ENCODE measurements at places on chromosomes 6 and 20.

GRCh38 chr6:47743744-47744143 lies 38.1 kb upstream of the OPN5 start:
- no peak for DNase-seq

DNA sequence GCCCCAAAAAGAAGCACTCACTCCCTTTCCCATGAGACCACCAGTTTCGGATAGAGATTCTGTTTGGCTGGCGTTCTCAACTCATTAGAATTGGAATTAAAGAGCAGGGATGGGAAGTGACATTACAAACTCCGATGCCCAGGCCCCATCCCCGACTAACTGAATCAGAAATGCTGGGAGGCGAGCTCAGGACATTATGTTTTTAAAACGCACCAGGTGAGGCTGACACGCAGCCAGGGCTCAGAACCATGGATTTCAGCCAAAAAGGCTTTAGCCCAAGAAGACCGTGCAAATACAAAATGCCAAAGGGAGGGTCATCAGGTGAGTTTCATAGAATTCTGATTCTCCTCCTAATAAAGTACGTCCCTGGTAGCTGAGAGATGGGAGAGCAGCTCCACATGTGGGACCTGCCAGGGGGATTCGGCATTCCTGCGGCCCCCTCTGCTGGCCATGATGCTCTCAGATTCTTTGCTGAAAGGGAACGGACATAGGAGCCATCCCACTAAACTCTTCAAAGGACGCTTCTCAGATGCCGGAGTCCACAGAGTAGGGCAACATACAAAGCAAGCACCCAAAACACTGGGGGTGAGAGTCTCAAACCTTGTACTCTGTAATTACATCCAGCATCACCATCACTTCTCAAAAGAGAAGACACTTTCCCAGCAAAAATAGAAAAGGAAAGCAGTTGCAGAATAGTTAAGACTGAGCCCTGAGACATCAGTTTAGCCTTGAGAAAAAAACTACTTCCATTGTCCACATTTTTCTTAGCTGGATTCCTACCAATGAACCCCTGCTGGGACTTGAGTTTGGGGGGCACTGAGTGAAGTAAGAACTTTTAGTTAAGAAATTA lies 205.2 kb downstream of the BMP7 start:
- no peak for DNase-seq

DNA sequence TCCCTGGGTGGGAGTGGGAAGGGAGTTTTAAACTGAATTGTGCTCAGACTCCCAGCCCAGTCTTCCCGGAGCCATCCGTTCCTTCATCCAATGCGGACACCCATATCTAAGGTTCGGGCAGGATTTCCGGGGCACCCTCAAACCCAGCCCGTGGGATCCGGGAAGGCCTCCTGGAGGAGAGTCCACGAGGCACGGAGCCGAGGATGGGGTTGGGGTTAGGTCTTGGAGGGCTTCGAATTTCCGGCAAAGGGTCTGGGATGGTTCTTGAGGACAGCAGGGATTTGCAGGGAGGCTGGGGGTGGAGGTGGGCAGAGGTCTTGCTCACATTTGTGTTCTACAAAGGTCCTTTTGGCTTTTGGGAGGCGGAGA lies 49.5 kb upstream of the SLC32A1 start:
- DNase-seq: no peak

DNA sequence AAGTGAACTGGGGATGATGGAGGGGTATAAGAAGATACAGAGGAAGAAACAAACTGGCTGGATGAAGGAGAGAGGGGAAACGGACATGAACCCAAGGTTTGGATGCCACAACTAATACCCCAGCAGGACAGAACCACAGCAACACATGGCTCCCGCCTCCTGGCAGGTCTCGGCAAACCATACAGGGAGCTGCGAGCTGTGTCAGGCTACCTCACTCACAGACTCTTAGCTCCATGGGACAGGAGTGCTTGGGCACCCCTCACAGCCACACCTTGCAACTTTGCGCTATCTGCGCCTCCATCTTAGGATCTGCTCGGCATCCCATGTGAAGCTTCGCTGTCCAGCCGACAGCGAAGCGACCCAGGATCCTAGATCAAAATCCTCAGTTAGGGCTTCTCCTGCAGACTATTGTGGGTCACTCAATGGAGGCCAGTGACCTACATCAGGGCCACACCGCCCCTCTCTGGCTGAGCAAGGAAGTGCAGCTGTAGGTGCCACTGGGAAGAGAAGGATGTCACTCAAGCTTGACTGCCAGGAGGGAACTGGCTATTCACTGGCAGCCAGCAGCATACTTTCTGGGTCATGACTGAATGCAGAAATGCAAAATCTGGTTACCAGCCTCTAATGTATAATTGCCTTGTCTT lies 174.4 kb upstream of the RIN2 start:
- DNase-seq: peak; percentile 18

DNA sequence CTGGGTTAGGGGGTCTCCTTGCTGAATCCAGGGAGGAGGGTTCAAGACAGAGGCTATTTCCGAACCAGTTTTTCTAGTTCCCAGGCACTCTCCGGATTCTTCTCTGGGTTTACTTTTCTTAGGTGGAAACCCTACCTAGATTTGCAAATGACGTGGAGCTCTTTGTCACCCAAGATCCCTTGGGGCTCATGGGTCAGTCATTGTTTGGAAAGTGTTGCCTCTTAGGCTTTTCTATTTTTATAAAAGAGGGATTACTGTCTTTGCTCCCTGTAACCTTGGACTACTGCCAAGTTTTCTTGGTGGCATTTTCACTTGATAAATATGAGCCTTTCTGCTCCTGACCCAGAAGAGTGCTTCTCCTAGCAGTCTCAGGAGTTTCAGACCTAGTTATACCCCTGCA lies 33.6 kb downstream of the FAM209B start:
- no peak for DNase-seq

GRCh38 chr6:71675386-71675785 lies 211.0 kb upstream of the RIMS1 start:
- no peak for DNase-seq

DNA sequence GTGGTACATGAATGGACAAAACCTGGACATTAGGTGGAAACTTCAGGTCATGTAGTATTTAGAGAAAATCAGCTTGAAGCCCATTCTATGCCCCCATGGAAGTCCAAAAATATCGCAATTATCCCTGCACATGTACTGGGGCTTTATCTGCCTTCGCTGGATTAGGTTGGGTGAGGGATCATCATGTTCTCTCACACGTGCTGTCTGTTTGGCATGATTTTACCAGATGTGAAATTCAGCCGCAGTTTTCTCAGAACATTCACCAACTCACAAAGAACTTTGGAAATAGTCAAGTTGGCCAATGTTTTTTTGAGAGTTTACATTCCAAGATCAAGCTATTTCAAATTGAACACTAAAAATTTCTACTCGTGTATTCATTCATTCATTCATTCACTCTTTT lies 459.8 kb upstream of the CITED2 start:
- DNase-seq: no peak

DNA sequence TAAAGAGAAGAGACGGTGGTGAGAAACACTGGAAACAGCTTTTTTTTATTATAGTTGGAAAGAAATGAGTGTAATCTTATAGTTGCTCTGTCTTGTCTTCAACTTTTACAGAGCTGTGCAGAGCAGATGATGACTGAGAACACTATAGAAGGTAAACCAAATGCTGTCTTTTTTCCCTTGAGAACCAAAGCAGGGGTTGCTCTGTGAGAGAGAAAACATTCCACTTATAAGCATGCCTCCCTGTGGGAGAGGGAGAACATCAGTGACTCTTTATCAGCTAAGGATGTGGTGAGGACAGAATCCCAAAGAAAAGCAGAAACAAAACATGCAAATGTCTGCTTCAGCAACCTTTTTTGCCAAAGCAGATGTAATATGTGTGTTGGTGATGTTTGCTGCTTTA lies 179.3 kb upstream of the HDDC2 start:
- no peak for DNase-seq

- no peak for DNase-seq
Measured at GRCh38 chr20:17909869-17910321, 58.7 kb downstream of the SNX5 start.

DNA sequence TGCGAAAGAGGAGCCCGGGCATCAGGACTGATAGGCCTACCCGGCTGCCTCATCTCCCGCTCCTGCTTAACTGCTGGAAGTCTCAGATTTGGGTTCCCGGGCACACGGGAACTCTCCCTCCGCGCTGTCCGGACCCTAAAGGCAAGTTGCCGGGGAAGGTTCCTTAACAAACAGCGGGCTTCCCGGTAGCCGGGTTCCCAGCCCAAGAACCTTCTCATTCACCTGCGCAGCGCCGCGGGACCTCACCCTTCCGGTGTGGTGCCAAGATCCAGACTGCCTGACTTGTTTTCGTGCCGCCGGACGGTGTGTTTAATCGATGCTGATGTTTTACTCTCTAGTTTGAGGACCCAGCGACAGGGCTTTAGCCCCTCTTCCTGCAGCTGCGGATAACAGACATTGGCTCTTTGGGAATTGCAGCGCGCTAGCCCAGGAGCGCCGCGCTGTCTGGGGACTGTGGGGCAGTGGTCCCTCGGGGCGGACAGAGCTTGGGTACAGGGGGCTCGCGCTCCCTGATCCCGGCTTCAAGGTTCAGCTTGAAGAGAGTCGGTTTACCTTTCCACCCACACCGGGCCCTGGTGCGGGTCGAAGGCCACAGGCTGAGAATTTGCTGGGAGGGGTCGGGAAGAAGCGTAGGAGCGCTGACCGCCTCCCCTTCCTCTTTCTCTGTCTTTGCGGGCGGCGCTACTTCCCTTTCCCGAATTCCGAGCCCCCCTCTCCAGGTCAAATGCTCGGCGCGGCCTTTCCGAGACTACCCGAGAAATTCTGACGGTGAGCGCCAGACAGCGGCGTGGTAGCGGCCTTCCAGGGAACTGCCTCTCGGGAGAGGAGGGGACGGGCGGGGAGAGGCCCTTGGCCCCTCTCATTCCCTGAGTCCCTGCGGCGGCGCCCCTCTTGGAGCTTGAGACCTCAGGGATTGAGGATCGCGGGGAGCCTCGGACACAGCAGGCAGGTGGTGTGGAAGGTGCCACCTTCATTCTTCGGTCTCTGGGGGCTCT lies 17.2 kb downstream of the ABT1 start:
- DNase-seq: no peak

DNA sequence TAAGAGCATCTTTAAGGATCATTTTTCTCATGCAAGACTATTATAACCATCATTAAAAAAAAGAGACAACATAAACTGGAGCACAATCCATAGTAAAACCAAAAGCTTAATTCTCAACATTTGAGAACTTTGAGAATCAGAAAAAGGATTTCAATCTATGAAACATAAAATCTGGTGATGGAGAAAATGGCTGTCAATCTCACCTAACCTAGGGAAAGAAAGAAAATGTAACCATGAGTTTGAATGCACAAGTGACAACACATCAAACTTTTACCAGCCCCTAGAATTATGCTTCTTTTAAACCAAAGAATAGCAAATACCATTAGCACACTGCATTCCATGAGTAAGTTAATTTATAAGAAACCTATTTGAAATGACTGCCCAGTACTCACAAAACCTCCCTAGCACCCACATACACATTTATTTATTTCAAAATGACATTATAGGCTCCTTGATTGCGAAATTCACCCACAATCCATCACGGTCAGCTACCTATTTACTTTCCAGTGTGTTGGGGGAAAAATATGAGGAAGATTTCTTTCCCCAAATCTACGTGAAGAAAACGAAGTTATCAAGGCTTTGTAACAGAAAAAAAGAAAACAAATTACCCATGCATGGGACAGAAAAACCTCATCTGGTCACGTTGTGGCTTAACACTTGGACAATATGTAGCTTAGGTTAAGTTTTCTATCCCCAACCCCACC lies 828 bp downstream of the ASCC3 start:
- DNase-seq: no peak

DNA sequence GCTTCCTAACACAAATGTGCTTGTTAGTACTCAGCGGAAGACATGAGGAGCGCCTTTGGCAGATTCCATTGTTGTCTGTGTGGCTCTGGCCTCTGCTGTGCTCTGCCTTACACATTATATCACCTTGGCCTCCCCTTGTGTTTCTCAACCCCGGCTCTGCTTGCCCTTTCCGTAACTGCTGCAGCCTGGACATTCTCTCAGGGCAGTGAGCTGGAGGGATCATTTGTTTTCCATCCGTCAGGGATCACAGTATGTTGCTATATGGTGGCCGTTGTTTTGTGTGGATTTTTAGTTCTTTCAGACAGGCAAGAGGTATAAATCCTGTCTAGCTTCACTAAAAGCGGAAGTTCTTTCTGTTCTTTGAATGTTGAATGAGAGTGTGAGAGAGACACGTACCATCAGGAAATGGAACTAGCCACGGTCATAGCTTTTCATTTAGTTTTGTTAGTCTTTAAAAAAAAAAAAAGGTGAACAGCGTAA lies 175.1 kb downstream of the JARID2 start:
- DNase-seq: no peak

- no peak for DNase-seq
Measured at GRCh38 chr20:53214392-53214791, 242.2 kb downstream of the TSHZ2 start.

- DNase-seq: no peak
Measured at GRCh38 chr6:25292384-25292783, 13.2 kb downstream of the CARMIL1 start.

DNA sequence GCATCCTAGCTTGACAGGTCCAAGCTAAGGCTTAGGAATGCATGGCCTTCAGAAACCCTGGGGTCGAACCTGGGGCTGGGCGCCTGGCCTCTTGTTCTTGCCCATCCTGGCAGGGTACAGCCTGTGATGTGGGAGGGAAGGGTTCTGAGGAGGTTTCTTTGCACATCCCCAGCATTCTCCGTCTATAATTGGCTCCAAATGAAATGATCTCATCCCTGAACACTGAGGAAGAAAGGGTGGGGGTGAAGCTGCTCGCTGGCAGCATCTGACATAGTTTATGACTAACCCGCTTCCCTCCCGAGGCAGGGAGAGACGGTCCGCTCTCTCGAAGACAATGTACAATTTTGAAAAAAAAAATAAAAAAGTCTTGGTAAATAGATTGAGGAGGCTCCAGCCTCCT lies 67.1 kb upstream of the ZNFX1 start:
- no peak for DNase-seq

DNA sequence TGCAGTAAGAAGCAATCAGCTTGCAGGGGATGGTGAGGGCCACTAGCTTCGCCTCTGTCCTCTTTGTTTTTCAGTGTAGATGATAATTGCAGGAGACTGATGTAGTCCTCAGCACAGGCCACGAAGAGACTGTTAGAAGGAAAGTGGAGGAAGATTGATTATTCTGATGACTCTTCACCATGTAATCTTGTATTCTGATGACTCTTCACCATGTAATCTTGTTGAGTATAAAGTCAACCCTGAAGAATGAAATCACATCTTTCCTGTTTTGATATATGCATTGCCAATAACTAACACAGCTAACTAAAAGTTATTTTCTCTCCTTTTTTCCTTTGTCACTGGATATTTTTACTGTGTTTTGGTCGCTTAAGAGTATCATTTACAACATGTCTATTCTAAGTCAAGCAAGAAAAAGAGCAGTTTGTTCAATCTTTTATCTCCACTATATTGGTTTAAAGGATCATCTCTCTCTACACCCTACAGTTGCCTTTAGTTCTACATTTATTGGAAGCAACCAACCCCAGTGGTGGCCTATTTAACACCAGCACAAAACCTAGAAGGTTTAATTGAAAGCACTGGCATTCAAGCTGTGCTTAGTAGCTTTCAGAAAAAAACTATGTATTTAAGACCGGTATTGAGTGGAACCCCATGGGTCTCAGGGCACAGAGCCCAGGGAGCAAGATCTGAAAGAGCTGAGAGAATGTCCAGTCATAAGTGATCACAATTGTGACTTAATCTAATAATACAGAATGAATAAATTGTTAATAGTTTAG lies 107.2 kb upstream of the BTBD3 start:
- no peak for DNase-seq
